NCI-H2029 (cell line): ENCODE measurements at places on chromosomes 13 and 19.

GRCh38 chr19:11949201-11949600, 15.6 kb upstream of the ZNF763 start:
- DNase-seq: no peak

GRCh38 chr19:11261431-11261970, 823 bp downstream of the DOCK6 start:
- no peak for DNase-seq

- DNase-seq: no peak
Observed at GRCh38 chr19:21092109-21092508, 10.1 kb downstream of the ZNF714 start.

GRCh38 chr19:16012552-16012951, 63.7 kb upstream of the TPM4 start:
- DNase-seq: no peak

DNA sequence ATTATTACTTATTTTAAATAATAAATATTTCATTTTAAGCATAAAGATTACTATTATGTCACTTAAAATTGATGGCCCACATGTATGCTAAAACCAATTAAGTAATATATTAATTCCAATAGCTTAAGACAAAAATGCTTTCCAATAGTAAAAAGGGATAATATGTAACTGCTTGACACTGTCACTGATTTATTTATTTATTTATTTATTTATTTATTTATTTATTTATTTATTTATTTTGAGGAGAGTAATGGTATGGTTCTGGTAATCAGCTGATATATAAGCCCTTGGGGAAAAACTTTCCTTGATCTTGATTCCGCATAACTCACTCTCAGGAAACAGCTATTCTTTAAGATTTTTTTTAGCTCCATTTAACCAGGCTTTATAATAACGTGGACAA, 903.0 kb upstream of the ATXN8OS start:
- DNase-seq: no peak

DNA sequence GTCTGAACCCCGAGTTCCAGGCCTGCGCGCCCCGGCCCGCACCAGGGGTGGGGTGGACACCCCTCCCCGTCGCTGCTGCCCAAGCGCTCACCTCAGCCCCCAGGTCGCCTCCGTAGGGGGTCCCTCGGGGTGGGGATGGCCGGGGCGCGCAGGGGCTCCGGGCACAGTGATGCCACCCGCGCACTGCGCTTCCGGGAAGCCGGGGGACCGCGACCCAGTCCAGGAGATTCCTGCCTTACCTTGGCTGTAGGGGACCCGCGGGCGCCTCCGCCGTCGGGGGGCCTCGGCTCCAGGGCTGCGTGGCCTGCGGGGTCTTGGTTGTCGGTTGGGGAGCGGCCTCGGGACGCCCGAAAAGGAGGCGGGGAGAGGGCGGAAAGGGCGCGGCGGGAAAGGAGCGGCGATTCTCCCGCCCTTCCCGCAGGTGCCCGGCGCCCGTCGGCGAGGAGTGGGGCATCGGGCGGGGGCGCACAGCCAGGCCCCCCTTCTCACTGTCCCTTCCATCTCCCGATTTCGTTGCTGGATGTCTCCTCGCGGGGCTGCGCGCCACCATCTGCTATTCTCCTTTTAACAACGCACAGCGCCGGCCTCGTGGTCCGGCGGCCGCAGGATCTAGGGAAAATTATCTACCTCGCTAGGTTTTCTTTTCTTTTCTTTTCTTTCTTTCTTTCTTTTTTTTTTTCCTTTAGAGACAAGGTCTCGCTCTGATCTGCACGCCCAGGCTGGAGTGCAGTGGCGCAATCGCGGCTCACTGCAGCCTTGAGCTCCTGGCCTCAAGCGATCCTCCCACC, at the start of gene KEAP1:
Gene KEAP1, minus strand, starts transcription at position 355 of the 788 bp plus-strand sequence. CDS start 3,323 bp downstream, outside the sequence.
- no peak for DNase-seq

- DNase-seq: no peak
Observed at GRCh38 chr19:6608940-6609339, 18.0 kb upstream of the CD70 start.
